Vagina (tissue), 2 donors: ENCODE measurements at places on chromosomes 4 and X.
A peak's percentile ranks its signal among the peaks of the same experiment; 100 is the strongest.

DNA sequence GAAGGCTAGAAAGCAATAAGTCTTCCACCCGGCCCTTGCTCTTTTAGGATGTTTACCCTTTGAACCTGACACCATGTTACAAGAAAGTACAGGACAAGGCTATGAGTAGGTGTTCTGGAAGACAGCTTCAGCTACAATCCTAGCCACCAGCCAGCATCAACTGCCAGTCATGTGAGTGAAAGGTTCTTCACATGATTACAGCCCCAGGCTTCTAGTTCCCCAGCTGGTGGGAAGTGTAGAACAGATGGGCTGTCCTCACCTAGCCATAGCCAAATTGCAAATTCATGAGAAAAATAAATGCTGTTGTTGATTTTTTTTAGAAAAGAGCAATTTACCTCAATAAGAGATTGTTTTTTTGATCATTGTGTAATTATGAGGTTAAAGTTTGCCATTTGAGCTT is 60.8 kb downstream of the GRXCR1 start:
- DNase-seq = no peak

DNA sequence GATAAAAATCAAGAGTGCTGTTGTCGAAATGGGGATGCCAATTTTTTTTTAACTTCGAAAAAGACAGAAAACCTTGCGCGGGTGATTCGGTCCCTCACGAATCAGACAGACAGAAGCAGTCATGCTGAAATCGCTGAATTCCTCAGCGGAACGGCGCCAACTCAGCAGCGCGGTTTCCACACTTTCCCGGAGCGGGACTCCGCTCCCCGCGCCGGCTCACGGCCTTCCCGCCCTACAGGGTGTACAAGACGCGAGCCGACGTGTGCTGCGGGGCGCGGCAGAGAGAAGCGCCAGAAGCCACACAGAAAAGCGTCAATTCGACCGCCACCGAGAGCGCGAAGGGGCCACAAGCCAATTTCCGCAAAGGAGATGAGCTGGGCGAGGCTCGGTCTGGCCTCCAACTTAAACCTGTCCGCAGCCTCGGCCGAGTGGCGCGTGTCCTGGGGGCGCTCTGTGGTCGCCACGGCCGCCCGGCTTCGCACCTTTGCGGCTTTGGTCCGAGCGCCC is 1.3 kb downstream of the NEXMIF start:
- no peak for DNase-seq

DNA sequence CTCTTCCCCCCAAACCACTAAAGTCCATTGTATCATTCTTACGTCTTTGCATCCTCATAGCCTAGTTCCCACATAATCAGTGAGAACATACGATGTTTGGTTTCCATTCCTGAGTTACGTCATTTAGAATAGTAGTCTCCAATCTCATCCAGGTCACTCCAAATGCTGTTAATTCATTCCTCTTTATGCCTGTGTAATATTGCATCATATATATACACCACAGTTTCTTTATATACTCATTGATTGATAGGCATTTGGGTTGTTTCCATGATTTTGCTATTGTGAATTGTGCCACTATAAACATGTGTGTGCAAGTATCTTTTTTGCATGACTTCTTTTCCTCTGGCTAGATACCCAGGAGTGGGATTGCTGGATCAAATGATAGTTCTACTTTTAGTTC is 57.2 kb downstream of the ARFIP1 start:
- DNase-seq = no peak

DNA sequence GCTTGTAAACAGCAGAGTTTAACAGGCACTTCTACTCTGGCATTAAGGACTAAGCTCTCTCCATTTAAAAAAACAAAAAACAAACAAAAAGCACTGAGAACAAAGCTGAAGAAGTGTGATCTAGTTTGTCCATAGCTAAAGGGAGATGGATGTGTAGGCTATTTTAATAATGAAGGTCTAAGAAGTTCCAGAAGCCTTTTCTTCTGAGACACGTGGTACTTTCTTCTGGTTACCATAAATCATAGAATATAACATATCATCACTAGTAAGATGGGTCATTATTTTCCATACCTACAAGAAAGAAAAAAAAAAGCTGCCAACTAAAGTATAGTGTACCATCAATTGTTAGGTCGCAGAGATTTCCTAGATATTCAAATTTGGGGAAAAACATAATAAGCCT is 722 bp upstream of the NBDY start:
- no peak for DNase-seq

GRCh38 chrX:73478961-73479360 is 32.1 kb downstream of the CDX4 start:
- no peak for DNase-seq

DNA sequence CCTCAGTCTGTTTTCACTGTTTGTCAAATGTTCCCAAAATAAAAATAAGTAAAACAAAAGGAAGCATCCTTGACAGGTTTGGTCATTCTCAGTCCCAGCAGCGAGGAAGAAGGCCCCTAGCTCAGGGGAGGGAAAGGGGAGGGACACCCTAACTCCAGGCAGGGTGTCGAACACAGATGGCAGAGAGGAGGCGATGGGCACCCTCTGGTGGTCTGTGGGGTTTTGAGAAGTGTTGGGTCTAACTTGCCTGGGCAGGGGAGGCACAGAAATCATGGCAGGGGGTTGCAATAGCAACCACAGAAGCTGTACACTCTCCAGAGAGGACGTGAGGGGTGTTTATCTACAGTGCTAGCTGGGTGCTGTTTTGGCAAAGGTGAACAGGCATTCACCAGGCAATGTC is 229.8 kb upstream of the SFRP2 start:
- DNase-seq = no peak

DNA sequence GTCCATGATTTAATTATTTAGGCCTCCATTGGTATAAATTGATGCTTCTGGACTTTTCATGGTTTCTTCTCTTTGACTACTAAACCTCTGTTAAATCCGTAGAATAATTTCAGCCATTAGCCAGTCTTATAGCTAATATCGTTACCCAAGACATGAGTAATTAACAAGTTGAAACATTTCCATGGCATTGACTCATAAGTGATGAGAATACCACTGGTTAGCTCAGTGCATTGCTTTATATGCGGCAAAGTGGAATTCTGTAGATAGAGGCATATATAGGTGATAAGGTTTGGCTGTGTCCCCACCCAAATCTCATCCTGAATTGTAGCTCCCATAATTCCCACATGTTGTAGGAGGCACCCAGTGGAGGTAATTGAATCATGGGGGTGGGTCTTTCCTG is 80.6 kb downstream of the VCX2 start:
- DNase-seq = no peak

DNA sequence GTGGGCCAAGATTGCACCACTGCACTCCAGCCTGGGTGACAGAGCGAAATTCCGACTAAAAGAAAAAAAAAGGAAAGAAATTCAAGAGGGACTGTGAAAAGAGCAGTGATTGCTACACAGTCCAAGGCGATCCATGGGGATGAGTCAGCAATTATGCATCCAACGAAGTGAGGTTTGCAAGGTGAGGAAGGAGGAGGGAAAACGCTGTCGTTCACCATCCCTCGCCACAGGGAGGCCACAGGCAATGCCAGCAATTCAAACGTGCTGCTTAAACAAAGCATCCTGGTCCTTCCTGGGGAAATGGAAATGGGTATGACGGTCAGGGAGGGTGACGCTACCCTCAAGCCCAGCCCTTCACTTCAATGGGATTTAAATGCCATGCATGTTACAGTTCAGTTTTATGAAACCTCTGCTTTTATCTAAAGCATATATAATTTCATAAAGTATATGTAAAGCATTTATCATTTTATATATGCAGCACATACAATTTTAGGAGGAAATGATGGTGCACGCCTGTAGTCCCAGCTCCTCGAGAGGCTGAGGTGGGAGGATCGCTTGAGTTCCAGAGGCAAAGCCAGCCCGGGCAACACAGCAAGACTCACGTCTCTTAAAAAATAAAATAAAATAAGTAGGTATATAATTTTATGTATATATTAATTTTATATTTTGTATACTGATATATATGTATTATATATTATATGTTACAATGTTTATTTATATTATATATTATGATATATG is 108.7 kb downstream of the DHRSX start:
- DNase-seq = no peak

DNA sequence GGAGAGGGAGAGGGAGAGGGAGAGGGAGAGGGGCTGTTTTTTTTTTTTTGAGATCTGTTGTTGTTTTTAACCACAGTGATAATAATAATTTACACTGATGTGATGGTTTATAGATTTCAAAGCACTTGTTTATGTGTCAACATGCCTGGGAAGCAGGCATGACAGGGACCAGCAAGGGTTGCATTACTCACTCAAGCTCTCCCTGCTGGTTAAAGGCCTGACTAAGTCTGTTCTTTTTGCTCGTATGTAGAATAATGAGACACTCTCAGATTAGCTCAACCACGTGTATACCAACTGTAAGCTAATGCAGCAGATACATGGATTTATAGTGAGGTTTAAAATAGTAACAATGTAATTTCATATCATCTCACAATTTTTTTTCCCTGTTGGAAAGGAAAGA is 134.6 kb upstream of the BOD1L1 start:
- no peak for DNase-seq

DNA sequence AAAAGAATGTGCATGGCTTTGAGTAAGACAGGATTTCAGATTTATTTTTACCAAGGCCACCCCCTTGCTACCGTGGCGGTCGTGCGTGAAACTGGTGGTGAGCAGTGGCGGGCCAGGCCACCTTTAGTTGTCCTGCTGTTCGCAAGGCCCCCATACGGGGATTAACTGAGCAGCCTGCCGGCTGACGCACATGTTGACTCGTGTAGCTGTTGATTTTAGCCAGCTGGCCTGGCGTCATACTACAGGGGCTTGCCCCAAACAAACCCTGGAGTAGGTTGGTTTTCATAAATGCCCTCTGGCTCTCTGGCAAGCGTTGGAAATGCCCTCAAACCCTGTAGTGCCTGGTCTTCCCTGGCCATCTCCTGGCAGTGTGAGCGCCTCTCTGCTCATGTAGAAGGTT is 28.4 kb downstream of the WFS1 start:
- no peak for DNase-seq

DNA sequence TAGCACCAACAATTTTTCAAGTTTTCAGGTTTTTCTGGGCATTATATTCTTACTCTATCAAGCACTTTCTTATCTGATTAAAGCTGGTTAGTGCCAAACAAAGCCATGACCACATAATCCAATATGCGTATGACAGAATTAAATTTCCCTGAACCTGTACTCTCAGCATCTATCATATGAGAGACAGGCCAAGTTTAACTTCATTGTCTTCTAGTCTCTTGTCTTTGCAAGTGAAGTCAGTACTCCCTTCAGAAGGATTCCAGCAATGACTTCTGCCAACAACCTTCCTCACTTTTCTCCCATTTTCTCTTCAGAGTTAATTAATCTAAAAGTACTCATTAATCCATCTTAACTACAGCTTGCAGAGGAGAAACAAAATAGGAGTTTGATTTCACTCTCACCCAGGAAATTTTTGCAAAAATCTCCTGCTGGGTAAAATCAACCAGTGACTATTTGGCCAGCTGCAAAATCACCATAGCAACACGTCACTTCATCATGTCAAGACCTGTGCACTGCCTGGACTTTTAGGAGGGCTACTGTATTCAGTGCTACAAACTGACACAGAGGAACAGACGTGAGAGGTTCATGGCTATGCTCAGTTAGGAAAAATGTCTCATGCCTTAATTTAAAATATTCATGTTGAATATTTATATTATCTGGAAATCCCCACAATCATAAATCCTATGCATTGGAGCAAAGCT is 208.4 kb downstream of the ANTXR2 start:
- no peak for DNase-seq

- no peak for DNase-seq
These were observed 388.0 kb downstream of the SPRY1 start for GRCh38 chr4:123784626-123785025.

DNA sequence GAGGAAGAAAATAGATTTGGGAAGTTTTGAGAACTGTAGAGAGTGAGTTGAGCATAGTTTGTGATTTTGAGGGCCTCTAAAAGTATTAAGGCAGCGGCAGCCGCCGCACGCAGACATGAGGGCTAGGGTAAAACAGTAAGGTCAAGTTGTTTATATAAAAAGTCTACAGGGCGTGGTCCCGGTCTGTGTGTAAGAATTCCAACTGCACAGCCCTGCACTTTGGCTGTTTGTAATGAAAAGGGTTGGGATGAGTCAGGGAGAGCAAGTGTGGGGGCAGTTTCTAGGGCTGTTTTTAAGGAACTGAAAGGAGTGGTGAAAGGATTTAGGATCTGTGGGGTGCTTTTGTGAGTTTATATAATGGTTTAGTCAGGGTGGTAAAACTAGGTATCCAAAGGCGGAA is 55.0 kb downstream of the BEX3 start:
- no peak for DNase-seq

DNA sequence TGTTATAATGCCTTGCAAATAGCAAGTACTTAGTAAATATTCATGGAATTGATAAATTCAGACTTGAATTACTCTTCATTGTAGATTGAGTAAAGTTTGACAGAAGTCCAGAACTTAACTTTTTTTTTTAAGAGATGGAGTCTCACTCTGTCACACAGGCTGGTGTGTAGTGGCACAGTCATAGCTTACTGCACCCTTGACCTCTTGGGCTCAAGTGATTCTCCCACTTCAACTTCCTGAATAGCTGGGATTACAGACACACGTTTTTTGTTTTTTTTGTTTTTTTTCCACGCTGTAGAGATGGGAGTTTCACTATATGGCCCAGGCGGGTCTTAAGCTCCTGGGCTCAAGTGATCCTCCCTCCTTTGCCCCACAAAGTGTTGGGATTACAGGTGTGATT is 32.1 kb downstream of the UBE2K start:
- DNase-seq = no peak

GRCh38 chr4:1109333-1109732 is 4.0 kb downstream of the RNF212 start:
- peak; percentile 37 for DNase-seq

DNA sequence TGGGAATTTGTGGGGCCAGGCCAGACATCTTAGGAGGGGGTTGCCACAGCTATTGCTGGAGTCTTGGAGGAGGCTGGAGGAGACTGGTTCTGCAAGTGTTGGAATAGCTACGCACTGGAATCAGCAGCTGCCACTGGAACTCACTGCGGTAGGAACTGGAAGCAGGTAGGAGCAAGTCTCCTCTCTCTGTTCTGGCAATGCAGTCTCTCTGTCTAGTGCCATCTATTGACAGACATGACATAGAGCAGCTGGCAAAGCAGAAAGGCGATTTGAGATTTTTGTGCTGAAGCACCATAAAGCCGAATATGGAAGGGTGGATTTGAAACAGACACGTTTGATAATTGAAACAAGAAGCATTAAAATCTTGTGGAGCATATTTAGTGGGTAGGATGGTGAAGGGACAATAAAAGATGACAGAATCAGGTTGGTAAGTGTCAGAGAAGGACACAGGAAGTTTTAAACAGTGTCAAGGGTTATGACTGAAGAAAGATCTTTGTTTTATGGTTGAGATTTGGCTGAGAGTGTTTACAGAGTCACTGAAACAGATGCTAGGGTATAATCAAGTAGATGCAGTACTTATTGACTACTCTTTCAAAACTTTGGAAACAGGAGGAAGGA is 23.5 kb upstream of the SYNPO2 start:
- DNase-seq = no peak

- DNase-seq = no peak
These were observed 160.6 kb downstream of the BCOR start for GRCh38 chrX:39936886-39937770.

- DNase-seq = no peak
These were observed 28.1 kb downstream of the NOP14 start for GRCh38 chr4:2934813-2935761.

- DNase-seq = no peak
These were observed 136.2 kb downstream of the ELOVL6 start for GRCh38 chr4:110062166-110062565.
